ENCODE measurements at places on chromosomes 1 and 21. TPM values are rescaled to one million over a fixed set of nuclear protein-coding genes. Genes with fewer than 3 reads are reported as not detected.

Gene OTUD7B
- total RNA-seq, result 42.3 TPM

Gene FAM167B
- total RNA-seq, result 1.2 TPM

DNA sequence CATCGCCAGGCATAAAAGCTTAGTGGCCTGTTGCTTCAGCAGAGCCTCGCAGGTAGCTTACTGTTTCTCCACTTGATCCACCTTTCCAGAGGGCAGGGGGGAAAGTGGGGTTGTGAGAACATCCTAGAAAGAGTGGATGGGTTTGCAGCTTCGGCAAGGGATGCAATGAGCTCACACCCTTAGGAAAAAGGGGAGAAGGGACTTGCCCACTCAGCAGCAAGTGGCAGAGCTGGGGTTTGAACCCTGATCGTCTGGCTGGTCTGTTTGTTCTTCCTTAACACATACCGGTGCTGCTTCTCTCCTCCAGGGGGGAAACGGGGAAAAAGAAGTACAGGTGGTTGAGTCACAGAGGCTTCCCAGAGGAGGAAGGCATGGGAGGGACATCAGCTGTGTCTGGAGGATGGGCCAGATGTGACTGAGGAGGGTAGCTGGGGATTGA is 1.0 kb downstream of the TMEM201 start:
- no peak for DNase-seq

Gene ANXA9
- total RNA-seq, result 3.6 TPM

GRCh38 chr1:6247651-6248050 is 3.7 kb downstream of the HES3 start:
- no peak for DNase-seq

DNA sequence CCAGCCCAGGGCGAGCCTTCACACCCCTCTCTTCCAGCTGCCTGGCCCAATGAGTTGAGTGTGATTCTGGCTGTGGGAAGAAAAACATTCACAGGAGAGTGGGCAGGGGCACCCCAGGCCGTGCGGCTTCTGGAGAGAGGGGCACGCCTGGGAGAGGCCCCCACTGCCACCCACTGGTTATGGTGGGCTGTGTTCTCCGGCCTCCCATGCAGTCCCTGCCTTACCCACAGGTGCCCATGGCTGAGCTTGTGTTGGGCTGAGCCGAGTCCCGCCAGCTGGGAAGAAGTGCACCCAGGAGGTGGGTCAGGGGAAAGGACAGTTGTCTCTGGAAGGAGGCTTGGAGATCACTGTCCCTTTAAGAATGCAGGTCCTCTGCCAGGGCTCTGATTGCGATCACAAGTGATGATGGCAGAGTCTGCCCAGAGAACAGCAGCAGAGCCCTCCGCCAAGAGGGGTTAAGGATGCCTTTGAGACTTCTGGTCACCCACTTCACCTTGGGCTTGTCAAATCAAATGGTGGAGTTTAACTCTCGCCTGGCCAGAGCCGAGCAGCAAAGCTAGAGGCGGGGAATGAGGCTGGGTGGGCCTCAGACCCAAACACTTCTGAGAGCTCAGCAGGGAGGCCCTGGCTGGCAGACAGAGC is 124.7 kb upstream of the ARHGEF16 start:
- no peak for DNase-seq

DNA sequence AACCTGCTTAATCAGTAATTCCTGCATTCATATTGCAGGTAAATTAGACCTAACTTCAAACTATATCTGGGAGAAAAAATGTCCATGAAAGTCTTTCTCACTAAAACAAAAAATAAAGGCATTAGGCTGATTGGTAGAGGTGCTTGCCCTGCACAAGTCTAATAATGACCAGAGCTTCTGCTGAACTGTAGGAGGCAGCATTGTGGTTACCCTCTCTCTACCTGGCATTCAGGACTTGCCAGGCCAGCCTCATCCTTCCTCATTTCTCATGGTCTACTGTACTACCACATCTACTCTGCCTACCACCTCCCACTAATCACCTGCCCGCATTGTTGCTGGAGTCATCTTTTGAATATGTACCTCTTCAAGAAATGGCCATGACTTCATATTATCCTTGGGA is 60.8 kb upstream of the KRTAP11-1 start:
- no peak for DNase-seq

- no peak for DNase-seq
These were observed 9.5 kb downstream of the CTSK start for GRCh38 chr1:150798525-150798924.

- DNase-seq, result no peak
These were observed 544.1 kb downstream of the KIF26B start for GRCh38 chr1:245698860-245699259.

- DNase-seq, result no peak
These were observed 3.4 kb upstream of the FAM131C start for GRCh38 chr1:16076865-16077238.

Measured in uterus (tissue), 4 donors.